ENCODE measurements at places on chromosomes 5 and 9.

- no peak for DNase-seq
These were observed 566.8 kb upstream of the DMAC1 start for GRCh38 chr9:8366161-8366926.

GRCh38 chr9:84499969-84500582 is 159.5 kb upstream of the SLC28A3 start:
- DNase-seq: no peak

DNA sequence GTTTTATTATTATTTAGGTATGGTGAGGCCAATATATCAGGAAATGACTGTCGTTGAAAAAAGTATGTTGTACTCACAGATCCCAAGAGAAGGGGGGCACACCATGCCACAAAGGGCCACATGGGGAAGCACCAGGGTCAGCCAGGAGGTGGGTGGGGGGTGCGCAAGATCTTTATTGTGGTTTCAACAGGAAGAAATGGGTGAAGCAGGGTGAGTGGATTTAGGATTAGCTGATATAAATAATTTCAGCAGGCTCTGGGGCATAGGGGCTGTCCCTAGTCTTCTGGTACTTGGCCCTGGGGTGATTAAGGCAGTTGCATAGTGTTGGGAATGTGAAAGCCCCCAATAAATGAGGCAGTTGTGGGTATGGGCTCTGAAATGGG is 8.6 kb downstream of the PDCD1LG2 start:
- no peak for DNase-seq

GRCh38 chr9:7879551-7880245 is 80.1 kb upstream of the DMAC1 start:
- DNase-seq: peak; percentile 47

Data from iPS-NIHi11 (cell line).